ENCODE measurements at places on chromosomes 3 and 15.
A peak's percentile ranks its signal among the peaks of the same experiment; 100 is the strongest.

DNA sequence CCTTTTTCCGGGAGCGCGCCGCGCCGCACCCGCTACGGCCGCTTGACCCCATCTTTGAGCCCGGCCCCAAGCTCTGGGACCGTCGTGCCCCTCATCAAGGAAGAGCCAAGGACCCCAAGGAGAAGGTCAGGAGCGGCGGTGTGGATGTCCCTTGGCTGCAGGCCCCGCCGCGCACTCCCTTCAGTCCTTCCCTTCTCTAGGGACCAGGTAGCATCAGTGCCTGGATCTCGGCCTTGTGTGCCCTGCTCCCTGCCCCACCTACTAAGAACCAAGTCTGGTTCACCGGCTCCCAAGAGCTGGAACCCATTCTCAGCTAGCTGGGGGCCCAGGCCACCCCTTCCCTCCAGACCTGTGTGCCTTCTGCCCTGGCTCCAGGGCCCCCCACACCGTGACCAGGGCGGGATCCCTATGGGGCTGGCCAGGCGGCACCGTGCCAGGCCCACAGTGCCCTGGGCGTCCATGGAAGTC lies 69.3 kb upstream of the CGNL1 start:
- DNase-seq = no peak

- DNase-seq = no peak
Observed at GRCh38 chr15:95520511-95520910, 810.0 kb upstream of the NR2F2 start.

DNA sequence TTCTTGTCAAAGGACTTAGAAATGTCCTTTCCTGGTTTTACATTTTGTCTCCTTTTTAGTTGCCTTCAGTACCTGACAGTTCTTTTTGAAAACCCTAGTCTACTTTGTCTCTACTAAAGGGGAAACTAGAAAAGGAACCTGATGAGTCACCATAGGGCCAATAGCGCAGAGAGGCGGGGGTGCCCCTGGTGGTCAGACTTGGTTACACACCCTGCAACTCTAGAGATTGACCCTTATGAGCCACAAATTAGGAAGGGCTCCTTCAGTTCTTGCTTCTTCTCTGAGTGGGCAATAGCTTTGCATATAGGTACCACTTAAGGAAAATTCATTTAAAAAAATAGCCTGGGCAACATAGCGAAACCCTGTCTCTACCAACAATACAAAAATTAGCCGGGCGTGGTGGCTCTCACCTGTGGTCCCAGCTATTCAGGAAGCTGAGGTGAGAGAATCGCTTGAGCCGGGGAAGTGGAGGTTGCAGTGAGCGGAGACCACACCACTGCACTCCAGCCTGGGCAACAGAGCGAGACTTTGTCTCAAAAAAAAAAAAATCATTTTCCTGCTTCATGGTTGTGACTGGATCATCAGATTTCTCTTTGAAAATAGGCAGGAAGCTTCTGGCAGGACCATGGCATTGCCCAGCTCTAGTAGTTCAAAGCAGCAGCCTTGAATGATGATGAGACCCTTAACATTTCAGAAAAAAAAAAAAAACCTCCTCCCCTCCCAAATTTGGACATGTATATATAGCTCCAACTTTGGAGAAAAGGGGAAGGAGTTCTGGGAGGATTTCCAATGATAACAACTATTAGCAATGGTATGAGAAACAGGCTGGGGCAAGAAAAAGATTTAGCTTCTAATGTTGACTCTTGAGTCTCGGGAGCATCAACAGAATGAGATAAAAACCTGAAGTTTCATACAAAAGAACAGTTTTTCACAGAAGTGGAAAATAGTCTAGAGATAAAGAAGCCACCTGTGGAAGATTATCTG lies 45.2 kb upstream of the RASA2 start:
- DNase-seq = peak; percentile 85

GRCh38 chr3:139324456-139324855 lies 19.4 kb upstream of the MRPS22 start:
- no peak for DNase-seq

GRCh38 chr15:73303636-73304035 lies 65.1 kb downstream of the HCN4 start:
- DNase-seq = no peak

DNA sequence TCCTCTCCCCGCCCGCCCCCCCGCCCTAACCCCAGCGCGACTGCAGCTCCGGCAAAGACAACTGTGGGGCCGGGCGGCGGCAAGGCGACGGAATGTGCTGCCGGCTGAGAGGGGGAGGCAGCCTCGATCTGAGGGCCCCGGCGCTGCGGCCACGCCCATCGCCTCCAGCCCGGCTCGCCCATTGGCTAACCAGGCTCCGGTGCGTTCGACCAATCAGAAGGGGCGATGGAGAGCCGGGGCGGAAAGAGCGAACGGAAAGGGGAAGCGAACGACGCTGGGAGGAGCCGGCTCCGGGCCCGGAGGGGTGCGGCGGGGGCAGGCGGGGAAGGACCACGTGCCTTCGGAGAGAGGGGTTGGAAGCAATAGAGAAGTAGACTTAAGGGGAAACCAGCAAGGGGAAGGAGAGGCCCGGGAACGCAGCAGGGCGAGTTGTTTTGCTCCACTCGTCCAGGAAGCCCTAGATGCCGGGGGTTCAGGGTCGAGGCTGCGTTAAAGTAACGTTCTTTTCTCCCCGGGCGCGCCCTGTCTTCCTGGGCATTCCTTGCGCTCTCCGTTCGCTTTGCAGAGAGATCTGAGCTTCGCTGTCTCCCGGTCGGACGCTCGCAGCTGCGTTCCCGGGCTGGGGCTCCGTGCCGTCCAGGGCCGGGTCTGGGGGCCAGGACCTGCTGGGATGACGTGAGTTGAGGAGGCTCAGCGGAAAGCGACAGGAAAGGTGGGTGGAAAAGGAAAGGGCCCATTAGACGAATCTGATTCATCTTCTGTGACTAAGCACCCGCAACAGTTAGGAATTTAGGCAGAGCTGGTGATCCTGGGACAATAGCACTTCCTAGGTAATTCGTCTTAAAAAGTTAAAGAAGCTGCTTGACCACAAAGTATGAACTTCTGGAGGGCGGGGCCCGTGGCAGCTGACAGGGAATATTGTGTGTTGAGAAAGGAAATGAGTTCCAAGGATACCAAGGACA lies at the start of gene KPNA4:
TSS of gene KPNA4 (minus strand) at position 130 of the 962 bp plus-strand sequence. CDS start 289 bp downstream, outside the sequence.
- peak; percentile 97 for DNase-seq

- no peak for DNase-seq
Observed at GRCh38 chr15:97517737-97518136, 442.8 kb upstream of the ARRDC4 start.

DNA sequence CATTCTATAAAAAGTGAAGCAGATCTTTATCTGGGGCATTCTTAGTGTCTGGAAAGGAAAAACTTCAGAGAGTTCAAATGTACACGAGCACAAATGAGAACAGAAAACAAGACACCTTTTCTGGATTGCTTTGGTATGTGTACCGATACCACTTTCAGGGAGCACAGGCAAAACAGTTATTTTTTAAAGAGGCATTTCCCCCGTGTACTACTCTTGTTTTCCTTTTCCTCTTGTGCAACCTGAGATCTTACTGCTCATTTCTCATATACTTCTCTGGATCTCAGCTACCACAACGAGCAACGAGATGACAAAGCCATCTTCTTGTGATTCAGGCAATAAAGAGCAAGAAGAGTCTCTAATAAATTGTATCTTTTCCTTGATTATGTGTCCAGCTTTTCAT lies 463.6 kb downstream of the SHQ1 start:
- no peak for DNase-seq

DNA sequence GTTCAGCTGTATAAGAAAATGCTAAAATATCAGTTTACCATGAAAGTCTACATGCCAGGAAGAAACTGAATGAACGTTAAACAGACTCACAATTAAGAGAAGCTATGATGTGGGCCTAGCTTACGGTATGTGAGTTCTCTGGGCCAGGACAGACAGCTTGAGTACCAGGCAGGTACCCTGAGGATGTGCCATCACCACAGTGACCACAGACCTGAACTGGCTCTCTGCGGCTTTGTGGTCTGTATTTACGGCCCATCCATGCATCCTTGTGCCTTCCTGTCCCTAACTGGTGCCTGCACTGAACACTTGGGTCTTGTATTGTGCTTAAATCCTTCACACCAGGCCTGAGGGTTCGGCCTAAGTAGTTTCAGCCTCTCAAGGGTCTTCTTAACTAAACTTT lies 467.5 kb upstream of the PPP2R3A start:
- no peak for DNase-seq

DNA sequence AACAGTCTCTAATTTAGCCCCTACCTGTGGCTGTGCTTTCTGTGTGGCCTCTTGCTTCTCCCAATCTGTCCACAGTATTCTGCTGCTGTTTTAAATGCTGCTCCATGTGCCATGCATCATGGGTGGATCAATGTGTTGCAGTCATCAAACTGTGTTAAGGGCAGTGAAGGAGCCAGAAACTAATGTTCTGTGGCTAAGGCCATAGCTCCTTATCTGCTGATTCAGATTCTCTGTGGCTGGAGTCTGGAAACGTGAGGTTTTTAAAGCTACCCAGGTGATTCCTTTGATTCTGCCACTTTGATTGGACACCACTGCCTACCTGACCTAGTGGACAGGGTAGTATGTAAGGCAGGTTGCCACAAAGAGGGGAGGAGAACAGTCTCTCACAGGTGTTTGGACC lies 44.8 kb downstream of the MORC1 start:
- DNase-seq = no peak

DNA sequence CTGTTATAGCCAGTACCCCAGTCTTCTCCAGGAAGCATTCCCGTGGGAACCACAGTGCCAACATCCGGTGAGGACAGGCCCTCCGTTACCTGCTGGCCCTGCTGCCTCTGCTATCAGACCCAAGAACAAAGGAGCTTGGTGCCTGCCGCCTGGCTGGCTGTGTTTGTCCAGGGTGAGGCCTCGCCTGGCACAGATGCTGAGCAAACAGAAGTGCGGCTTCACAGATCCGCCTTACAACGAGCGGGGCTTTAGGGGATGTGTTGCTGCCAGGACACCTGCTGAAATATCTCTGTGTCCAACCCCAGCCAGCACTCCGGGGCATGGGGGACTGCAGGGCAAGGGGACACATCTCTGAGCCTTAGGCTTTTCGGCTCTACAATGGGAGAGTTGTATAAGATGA lies 2.2 kb upstream of the EPHB3 start:
- DNase-seq = no peak

GRCh38 chr3:15331072-15331605 lies 1.2 kb downstream of the SH3BP5 start:
- no peak for DNase-seq

- DNase-seq = no peak
Observed at GRCh38 chr3:15299036-15299435, 33.4 kb downstream of the SH3BP5 start.

GRCh38 chr15:51904421-51904820 lies 67.2 kb downstream of the LEO1 start:
- DNase-seq = no peak

DNA sequence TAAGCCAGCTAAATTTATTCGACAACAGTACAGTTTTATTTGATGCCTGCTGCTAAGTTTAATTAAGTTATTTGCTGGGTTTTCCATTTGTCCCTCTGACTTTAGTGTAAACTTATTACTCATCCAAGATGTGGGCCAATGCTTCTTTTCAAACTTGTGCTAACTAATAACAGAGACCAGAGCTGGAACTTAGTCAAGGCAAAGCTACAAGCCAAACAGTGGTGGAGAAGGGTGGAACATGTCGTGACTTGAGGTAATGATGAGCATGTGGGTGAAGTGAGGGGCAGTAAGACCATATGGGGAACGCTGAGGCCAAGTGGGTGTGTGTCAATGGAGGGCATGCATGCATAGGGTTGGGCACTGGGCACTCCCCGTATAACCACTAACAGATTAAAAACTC lies 63.9 kb downstream of the NMD3 start:
- DNase-seq = no peak

DNA sequence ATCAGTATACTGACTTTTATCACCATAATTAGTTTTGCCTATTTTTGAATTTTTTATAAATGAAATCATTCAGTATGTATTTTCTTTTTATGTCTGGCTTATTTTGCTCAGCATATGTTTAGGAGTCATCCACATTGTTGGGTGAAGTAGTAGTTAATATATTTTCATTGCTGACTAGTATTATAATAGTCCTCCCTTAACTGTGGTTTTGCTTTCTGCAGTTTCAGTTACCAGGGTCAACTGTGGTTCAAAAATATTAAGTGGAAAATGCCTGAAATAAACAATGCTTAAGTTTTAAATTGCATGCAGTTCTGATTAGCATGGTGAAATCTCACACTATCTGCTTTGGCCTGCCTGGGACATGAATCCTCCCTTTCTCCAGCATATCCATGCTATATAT lies 39.5 kb upstream of the PRR23C start:
- no peak for DNase-seq

- no peak for DNase-seq
Observed at GRCh38 chr15:47523681-47524475, 193.4 kb upstream of the SEMA6D start.

DNA sequence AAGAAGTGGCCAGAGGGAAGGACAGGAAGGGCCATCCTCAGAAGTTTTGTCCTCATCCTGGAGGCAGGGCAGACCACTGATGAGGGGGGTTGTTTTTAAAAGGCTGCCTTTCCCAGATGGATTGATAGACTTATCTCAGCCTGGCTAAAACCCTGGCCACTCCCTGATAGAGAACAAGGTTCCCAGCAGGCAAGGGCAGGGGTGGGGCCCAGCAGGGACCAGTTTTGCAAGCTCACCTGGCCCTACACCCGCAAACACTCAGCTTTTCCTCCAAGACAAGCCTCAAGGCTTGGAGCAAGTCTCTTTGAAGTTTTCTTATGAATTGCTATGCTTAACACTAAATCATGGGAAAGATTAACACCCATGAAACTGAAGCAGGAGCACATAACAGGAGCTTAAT lies 9.1 kb downstream of the LIPC start:
- no peak for DNase-seq

DNA sequence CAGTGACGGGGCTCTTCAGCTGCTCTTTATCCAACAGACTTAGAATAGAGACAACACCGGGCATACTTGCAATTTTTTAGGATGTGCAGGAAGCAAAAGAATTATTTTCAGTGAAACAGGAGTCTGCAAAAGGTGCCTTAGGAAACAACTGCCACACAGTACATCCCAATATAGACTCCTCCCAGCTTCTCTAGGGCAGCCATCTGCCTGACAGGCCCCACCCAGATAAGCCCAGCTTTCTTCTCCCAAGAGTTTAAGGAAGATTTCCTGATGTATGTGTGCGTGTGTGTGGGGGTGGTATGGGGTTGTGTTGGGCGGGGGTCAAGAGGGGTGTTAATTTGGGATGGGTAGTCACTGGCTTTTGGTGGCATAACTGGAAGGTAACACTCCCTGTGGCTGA lies 21.5 kb downstream of the MAP2K1 start:
- DNase-seq = no peak

DNA sequence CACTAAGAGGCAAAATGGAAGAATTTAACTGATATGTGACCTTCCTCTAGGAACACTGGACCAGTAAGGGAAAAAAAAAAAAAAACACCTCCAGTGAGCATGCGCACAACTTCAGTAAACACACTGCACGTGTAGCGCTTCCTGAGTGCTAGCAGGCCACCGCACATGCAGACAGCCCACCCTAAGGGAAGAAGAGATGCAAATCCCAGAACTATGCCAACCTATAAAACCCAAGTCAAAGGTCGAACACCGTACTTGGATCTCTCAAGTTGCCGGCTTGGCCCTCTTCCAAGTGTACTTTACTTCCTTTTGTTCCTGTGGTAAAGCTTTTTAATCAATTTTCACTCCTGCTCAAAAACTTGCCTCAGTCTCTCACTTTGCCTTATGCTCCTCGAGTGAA lies 64.5 kb upstream of the CADPS start:
- no peak for DNase-seq
